ENCODE measurements at places on chromosomes 5 and 9. TPM values are rescaled to one million over a fixed set of nuclear protein-coding genes. Genes with fewer than 3 reads are reported as not detected.

ABL1 gene
- 74.0 TPM for total RNA-seq

CRHBP gene
- 0.51 TPM for total RNA-seq

SEMA5A gene
- 11.9 TPM for total RNA-seq

CARD6 gene
- total RNA-seq = not detected

ORM2 gene
- not detected for total RNA-seq

DNA sequence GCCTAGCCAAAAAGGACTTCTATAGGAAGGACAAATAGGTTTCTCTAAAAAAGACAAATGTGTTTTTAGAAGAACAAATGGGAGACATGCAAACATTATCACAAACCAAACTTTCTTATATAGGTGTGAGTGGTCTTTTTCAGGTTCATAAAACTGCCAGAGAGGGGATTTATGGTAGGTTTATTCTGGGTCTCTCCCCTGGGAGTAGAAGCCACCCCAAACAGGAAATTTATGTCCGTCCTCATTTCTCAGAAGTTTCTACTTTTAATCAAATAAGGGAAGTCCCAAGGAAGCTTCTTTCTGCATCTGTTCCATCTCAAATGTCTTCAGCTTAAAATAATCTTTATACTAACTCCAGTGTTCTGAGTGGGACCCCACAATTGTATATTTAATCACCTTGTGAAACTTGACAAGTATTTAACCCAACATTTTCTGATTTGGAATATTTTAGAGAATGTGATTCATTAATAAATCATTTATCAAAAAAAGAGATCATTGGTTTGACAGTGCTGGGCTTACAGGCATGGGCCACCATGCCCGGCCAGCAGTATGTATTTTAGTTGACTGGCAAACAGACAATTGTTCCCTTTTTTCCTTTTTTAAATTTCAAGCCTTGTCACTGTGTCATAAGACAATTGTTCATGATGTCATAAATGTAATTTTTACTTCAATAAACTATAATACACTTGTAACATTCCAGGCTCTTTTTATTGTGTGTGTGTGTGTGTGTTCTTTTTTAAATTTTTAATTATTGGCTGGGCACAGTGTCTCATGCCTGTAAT lies 44.6 kb upstream of the GLDC start:
- H3K4me3 ChIP-seq = no peak overlapping the region
- DNase-seq = no peak
- H3K27me3 ChIP-seq = no peaks in the 10 kb centered on the region

GRCh38 chr9:78131969-78132700 lies 100.5 kb upstream of the GNAQ start:
- no peaks in the 10 kb centered on the region for H3K27me3 ChIP-seq
- H3K4me1 ChIP-seq = no peaks in the 10 kb centered on the region
- no peak for DNase-seq
- no peaks in the 10 kb centered on the region for H3K36me3 ChIP-seq

GRCh38 chr9:134670851-134671281 lies 29.3 kb downstream of the COL5A1 start:
- no peaks in the 10 kb centered on the region for H3K4me1 ChIP-seq
- no peak overlapping the region for H3K4me3 ChIP-seq
- H3K27me3 ChIP-seq = no peaks in the 10 kb centered on the region
- H3K27ac ChIP-seq = no peak overlapping the region

DNA sequence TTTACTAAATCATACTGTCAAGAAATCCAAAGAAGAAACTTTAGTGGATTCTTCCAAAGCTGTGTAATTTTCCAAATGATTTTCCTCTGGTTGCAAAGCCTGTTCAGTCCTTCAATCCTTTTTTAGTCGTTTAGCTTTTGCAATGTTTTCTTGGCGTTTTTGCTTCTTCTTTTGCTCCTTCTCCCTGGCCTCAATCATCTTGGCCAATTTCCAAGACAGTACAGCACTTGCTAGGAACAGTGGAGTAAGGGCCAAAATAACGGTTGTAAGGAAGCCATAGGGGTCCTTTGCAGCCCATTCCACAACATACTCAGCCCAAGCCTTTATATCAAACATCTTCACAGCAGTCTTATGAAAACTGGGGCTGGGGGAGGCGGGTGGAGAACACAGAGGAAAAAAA lies 2.4 kb downstream of the SMIM15 start:
- no peak overlapping the region for H3K4me3 ChIP-seq
- DNase-seq = no peak
- H3K27ac ChIP-seq = no peak overlapping the region
- no peaks in the 10 kb centered on the region for H3K27me3 ChIP-seq

- H3K36me3 ChIP-seq = no peaks in the 10 kb centered on the region
- H3K27ac ChIP-seq = no peak overlapping the region
- DNase-seq = no peak
Measured at GRCh38 chr5:127705120-127705892, 2.1 kb downstream of the CCDC192 start.

DNA sequence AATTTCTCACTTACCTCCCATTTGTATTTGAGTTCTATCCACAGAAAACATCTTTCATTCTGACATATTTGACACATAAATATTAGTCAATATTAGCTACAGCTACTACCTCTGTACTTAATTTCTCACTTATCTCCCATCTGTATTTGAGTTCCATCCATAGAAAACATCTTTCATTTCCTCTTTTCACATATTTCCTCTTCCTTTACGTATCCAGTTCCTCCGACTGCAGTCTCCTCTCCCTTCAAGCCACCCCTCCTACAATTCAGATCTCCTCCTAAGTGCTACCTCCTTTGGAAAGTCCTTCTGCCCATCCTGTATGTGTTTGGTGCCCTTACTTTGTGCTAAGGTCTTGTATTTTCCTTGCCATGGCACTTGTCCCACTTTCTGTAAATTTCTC lies 1.6 kb downstream of the SREK1IP1 start:
- H3K27me3 ChIP-seq = no peaks in the 10 kb centered on the region
- peaks cover 7% of the 10 kb centered on the region for H3K36me3 ChIP-seq
- no peak overlapping the region for H3K27ac ChIP-seq
- no peak for DNase-seq
- H3K4me3 ChIP-seq = peak overlapping the region; percentile 90

GRCh38 chr5:148290271-148291195 lies 21.7 kb upstream of the SPINK7 start:
- no peak overlapping the region for H3K27ac ChIP-seq
- no peaks in the 10 kb centered on the region for H3K36me3 ChIP-seq
- H3K4me1 ChIP-seq = no peaks in the 10 kb centered on the region
- no peak overlapping the region for H3K4me3 ChIP-seq

GRCh38 chr5:122121479-122122465 lies 7.6 kb upstream of the ZNF474 start:
- H3K36me3 ChIP-seq = no peaks in the 10 kb centered on the region
- H3K4me3 ChIP-seq = no peak overlapping the region
- DNase-seq = no peak
- no peak overlapping the region for H3K27ac ChIP-seq

DNA sequence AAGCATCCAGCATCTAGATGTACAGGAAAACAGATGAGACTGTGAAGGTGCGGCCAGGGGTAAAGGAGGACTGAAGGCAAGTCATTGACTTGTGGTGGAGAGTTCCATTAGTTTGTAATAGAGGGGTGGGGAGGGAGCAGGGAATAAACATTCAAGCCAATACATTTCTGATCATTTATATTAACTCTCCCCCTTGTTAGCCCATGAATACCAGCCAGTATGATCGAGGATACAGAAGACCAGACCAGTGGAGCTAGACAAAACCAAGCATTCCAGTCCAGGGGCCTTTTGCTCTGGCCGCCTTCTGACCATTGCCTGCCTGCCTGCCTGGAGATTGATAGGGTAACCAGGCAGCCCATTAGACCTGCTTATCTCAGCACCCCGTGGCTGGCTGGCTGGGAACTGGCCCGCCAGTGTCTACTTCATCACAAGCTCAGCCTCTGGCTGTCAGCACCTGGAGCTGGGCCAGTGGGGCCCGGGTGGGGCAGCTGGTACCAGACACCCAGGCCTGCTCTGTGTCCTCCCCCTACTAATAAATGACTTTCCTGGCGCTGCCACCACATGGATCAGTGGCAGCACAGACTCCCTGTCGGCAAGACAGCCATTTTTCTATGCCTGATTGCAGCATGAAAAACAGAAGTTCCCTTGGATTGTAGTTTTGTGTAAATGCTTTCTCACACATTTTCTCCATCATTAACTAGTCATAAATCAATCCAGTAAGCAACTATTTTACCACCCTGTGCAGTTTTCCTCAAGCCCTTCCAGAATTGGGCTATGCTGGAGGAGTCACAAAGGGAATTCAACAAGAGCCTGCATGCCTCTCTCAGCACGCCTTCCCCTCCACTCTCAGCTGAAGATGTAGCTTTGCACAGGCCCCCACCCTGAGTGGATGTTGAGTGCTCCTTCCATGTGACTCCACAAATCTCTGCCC lies 181.3 kb downstream of the SNCAIP start:
- H3K4me3 ChIP-seq = no peak overlapping the region
- H3K27ac ChIP-seq = no peak overlapping the region
- no peak for DNase-seq
- no peaks in the 10 kb centered on the region for H3K4me1 ChIP-seq

- no peak for DNase-seq
- no peaks in the 10 kb centered on the region for H3K36me3 ChIP-seq
- no peak overlapping the region for H3K4me3 ChIP-seq
- no peak overlapping the region for H3K27ac ChIP-seq
- H3K4me1 ChIP-seq = peaks cover 10% of the 10 kb centered on the region
Measured at GRCh38 chr9:84207491-84207951, 133.0 kb downstream of the SLC28A3 start.

DNA sequence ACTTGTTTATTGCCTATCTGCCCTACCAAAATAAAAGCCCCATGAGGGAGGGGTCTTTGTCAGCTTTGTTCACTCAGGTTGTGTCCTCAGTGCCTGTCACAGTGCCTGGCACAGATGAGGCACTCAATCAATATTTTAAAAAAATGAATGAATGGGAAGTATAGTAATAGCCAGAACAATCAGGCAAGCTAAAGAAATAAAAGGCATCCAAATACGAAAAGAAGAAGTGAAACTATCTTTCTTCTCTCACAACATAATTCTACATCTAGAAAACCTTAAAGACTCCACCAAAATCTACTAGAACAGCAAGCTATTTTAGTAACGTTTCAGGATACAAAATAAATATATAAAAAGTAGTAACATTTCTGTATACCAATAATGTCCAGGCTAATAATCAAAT lies 37.8 kb upstream of the C5orf63 start:
- H3K36me3 ChIP-seq = no peaks in the 10 kb centered on the region
- no peaks in the 10 kb centered on the region for H3K27me3 ChIP-seq
- H3K4me1 ChIP-seq = no peaks in the 10 kb centered on the region
- no peak overlapping the region for H3K27ac ChIP-seq

- no peaks in the 10 kb centered on the region for H3K36me3 ChIP-seq
- no peak overlapping the region for H3K4me3 ChIP-seq
- no peak overlapping the region for H3K27ac ChIP-seq
- no peaks in the 10 kb centered on the region for H3K4me1 ChIP-seq
- H3K27me3 ChIP-seq = no peaks in the 10 kb centered on the region
- no peak for DNase-seq
Measured at GRCh38 chr5:164204338-164204946, 699.0 kb downstream of the MAT2B start.
